Naive thymus-derived CD8-positive, alpha-beta T cell (primary cell): ENCODE measurements at places on chromosomes 5 and 9.

GRCh38 chr5:61802456-61802855 is 470.4 kb downstream of the ZSWIM6 start:
- no peak overlapping the region for H3K4me3 ChIP-seq
- DNase-seq, result no peak
- H3K27ac ChIP-seq, result no peak overlapping the region
- no peaks in the 10 kb centered on the region for H3K36me3 ChIP-seq
- no peaks in the 10 kb centered on the region for H3K4me1 ChIP-seq
- H3K27me3 ChIP-seq, result peaks cover under 1% of the 10 kb centered on the region

- H3K36me3 ChIP-seq, result no peaks in the 10 kb centered on the region
- H3K4me1 ChIP-seq, result peaks cover 12% of the 10 kb centered on the region
- H3K4me3 ChIP-seq, result no peak overlapping the region
- no peak overlapping the region for H3K27ac ChIP-seq
These were observed 47.1 kb upstream of the NEK6 start for GRCh38 chr9:124210697-124211096.

DNA sequence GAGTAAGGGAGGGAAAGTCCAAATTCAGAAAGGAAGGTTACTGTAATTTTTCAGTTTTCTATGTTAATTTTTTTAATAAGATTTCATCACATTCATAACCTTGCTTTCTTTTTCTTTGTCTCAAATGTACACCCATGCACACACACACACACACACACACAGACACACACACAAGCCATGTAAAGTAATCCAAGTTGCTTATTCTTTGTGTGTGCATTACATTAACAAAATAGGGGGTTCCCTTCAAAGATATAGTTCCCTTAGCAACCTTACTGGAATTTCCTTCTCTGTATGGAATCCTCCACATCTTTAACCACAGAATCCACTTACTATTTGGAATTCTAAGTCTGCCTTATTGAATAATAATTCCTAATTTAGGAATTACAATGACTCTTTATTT is 32.7 kb downstream of the ZNF366 start:
- H3K27me3 ChIP-seq, result peaks cover 6% of the 10 kb centered on the region
- no peak for DNase-seq
- H3K36me3 ChIP-seq, result no peaks in the 10 kb centered on the region
- no peak overlapping the region for H3K4me3 ChIP-seq

- H3K4me1 ChIP-seq, result peaks cover 7% of the 10 kb centered on the region
- H3K27me3 ChIP-seq, result peaks cover 47% of the 10 kb centered on the region
- no peak for DNase-seq
- peak overlapping the region; percentile 85 for H3K4me3 ChIP-seq
These were observed 13.7 kb downstream of the OR1J1 start for GRCh38 chr9:122463828-122464632.

DNA sequence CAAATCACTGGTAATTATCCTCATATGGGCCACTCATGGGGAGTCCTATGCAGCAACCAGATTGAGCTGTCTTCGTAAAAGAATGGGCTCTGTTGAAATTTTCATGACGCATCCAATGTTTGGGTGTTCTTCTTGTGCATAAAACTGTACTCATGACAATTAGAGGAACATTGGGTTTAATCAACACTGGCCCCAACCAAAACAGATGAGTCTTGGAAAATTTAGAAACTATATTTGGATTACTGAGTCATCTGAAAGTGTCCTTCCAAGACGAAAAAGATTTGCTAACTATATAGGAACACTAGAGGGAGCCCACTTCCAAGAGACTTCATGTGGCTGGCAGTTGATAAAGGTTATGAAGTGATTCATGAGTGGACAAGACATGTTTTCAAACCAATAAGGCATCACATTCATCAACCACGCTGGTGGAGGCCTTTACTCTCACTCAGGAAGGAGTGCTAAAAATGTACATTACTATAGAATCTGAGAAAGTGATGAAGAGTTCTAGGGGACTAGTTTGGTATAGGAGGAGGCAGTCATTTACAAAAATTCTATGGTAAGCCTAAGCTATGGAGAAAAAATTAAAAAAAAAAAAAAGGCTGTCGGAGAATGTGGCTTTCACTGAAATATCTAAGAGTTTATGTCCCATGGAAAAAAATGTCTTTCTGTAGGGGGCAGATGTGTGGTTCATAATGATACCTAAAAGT is 313.5 kb downstream of the PRDM9 start:
- H3K27me3 ChIP-seq, result no peaks in the 10 kb centered on the region
- no peaks in the 10 kb centered on the region for H3K4me1 ChIP-seq
- H3K36me3 ChIP-seq, result no peaks in the 10 kb centered on the region

DNA sequence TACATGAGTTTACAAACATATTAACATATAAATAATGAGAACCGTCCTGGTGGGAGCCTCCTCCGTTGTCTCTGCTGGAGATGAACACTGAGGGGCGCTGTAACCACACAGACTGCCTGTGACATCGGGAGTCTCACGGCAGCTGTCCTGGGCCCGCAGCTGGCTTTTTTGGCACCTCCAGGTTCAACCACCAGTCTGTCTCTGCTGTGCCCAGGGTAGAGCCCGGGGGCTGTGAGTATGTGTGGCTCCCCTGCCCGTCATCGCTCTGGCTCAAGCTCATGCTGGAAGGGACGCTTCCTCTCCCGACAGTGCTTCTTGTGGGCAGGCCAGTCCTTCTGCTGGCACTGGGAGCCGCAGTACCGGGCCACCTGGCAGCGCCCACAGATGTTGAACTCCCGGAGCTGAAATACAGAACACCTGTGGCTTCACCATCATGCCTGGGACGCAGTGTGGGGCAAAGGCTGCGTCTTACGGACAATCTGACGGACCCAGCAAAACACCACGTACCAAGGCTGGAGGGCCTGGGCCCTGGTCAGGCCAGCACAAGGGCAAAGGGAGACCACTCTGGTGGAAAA is 3.6 kb upstream of the DPH7 start:
- no peak overlapping the region for H3K4me3 ChIP-seq
- H3K27me3 ChIP-seq, result no peaks in the 10 kb centered on the region
- peaks cover 23% of the 10 kb centered on the region for H3K36me3 ChIP-seq
- H3K27ac ChIP-seq, result no peak overlapping the region
- H3K4me1 ChIP-seq, result peaks cover 13% of the 10 kb centered on the region

DNA sequence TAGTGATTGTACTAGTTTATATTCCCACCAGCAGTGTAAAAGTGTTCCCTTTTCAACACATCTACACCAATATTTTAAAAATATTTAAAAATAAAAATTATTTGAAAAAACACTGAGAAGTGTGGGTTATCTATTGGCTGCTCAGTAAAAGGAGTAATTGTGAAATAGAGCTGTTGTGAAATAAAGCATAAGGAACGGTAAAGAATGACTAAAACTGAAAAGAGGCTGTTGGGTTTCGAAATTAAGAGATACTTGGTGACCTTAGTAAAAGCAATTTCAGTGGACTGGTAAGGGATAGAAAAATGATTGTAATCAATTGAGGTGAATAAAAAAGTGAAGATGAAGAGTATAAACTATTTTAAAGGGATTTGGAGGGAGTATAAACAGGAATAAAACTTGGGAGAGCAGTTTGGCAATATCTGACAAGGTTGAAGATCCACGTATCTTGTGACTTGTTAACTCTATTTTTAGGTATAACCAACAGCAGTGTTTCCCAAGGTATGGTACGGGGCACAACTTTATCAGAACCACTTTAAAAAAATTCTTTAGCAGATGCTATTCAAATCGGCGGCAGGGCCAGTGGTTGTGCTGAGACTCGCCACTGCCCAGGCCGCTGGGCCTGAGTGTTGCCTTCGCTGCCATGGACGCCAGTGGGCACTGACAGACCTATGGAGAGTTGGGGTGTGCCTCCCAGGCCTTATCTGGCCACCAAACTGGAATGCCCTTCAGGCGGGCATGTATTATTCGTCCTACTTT is 63.3 kb downstream of the TMEM38B start:
- H3K4me1 ChIP-seq, result no peaks in the 10 kb centered on the region
- H3K27me3 ChIP-seq, result no peaks in the 10 kb centered on the region
- H3K27ac ChIP-seq, result no peak overlapping the region
- no peak overlapping the region for H3K4me3 ChIP-seq
- peaks cover 12% of the 10 kb centered on the region for H3K36me3 ChIP-seq
- no peak for DNase-seq

DNA sequence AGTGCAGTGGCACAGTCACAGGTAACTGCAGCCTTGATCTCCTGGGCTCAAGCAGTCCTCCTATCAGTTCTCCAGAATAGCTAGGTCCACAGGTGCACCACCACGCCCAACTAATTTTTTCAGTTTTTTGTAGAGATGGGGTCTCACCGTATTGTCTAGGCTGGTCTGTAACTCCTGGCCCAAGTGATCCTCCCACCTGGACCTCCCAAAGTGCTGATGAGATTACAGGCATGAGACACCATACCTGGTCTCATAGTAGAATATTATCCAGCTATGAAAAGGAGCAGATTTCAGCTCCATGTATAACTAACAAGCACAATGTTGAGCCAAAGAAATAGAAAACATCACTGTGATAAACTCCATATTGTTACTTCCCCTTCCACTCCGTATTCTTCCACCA is 69.8 kb downstream of the FAM78A start:
- no peak overlapping the region for H3K27ac ChIP-seq
- peaks cover 83% of the 10 kb centered on the region for H3K36me3 ChIP-seq
- H3K4me3 ChIP-seq, result no peak overlapping the region

GRCh38 chr5:83066548-83067110 is 10.6 kb downstream of the TMEM167A start:
- H3K27ac ChIP-seq, result no peak overlapping the region
- no peak overlapping the region for H3K4me3 ChIP-seq
- H3K36me3 ChIP-seq, result peaks cover 33% of the 10 kb centered on the region
- H3K27me3 ChIP-seq, result no peaks in the 10 kb centered on the region

DNA sequence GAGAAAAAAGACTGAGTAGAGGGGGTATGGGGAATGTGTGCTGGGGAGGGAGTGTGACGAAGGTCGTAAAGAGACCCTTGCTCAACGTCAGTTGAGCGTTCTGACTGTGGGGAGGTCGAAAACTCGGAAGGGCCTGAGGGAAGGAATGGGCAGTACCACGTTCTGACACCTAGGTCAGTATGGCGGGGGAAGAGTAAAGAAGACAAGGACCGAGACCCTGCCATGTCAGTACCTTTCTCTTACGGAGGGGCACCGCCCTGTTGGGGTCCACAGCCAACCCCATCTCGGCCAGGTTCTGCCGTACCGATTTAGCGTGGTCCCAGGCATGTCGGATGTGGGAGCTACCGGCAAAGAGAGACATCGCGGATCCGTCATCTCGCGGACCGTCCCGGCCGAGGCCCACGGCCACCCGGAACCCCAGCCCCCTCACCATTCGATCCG is 375 bp downstream of the NOP16 start:
- H3K27ac ChIP-seq, result peak overlapping the region; percentile 100
- H3K27me3 ChIP-seq, result no peaks in the 10 kb centered on the region
- H3K36me3 ChIP-seq, result peaks cover 2% of the 10 kb centered on the region

DNA sequence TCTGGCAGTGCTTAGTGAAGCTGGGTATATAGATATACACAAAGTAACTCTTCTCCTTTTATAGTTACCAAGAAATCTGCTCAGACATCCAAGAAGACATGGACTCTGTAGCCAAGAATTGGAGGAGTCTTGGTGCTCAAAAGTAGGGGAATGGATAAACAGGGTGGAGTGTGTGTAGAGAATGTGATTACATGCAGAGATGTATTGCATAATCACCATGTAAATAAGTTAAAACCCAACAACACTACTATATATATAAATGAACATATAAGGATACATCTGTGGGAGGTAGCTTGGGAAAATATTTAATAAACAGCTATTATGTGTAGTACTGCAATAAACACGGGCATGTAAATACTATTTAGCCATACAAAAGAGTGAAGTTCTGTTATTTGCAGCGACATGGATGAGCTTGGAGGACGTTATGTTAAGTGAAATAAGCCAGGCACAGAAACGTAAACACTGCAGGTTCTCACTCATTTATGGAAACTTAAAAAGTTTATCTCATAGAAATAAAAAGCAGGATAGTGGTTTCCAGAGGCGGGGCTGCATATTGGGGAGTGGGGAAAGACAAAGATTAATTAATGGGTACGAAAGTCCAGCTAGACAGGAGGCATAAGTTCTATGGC is 207.5 kb downstream of the TENT4A start:
- no peak overlapping the region for H3K27ac ChIP-seq
- no peaks in the 10 kb centered on the region for H3K36me3 ChIP-seq
- no peak overlapping the region for H3K4me3 ChIP-seq
- H3K27me3 ChIP-seq, result peaks cover 3% of the 10 kb centered on the region

GRCh38 chr5:170963521-170963920 is 101.7 kb downstream of the RANBP17 start:
- no peaks in the 10 kb centered on the region for H3K4me1 ChIP-seq
- H3K4me3 ChIP-seq, result no peak overlapping the region

- peaks cover 40% of the 10 kb centered on the region for H3K4me1 ChIP-seq
- H3K27ac ChIP-seq, result no peak overlapping the region
- DNase-seq, result no peak
- no peak overlapping the region for H3K4me3 ChIP-seq
- no peaks in the 10 kb centered on the region for H3K27me3 ChIP-seq
These were observed 103.6 kb downstream of the MLLT3 start for GRCh38 chr9:20518737-20519136.

GRCh38 chr9:84456527-84456926 is 116.0 kb upstream of the SLC28A3 start:
- H3K27ac ChIP-seq, result no peak overlapping the region
- no peak overlapping the region for H3K4me3 ChIP-seq
- H3K4me1 ChIP-seq, result no peaks in the 10 kb centered on the region
- DNase-seq, result no peak

- no peak for DNase-seq
- H3K4me3 ChIP-seq, result no peak overlapping the region
- H3K27ac ChIP-seq, result no peak overlapping the region
- no peaks in the 10 kb centered on the region for H3K4me1 ChIP-seq
- H3K27me3 ChIP-seq, result no peaks in the 10 kb centered on the region
- peaks cover 2% of the 10 kb centered on the region for H3K36me3 ChIP-seq
These were observed 220.9 kb downstream of the KIAA0825 start for GRCh38 chr5:94397508-94397907.

DNA sequence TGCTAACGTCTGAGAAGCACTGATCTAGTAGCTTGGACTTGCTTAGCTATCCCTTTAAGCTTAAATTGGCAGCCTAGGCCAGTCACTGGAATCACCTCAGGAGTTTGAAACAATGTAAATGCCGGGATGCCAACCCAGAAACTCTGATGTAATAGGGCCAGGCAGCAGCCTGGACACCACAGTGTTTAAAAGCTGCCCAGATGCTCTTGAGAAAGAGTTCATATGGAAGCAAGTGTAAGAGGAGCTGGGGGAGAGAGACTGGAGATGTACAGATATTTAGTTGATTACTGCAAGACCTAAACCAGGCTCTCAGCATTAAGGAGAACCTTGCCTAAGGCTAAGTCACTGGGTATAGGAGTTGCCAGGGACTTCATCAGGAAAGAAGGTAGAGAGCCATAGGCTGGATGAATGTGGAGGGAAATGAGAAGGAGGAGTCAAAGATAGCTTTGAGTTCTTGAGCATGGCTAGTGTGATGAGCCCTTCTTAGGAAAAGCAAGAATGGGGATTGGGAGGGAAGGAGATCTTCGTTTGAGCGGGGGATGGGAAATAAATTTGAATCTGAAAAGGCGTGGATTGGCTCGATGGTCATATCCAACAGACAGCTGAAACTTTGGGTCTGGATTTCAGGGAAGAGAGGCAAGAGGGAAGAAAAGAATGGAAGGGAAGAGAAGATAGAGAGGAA is 392.9 kb upstream of the WWC1 start:
- no peaks in the 10 kb centered on the region for H3K27me3 ChIP-seq
- no peak overlapping the region for H3K4me3 ChIP-seq
- H3K36me3 ChIP-seq, result no peaks in the 10 kb centered on the region
- no peak for DNase-seq

GRCh38 chr9:35702696-35703095 is 13.0 kb upstream of the TPM2 start:
- peaks cover 26% of the 10 kb centered on the region for H3K36me3 ChIP-seq
- H3K27me3 ChIP-seq, result no peaks in the 10 kb centered on the region
